ENCODE measurements at places on chromosomes 7 and 10.

- no peak for ATAC-seq
These were observed 38.0 kb downstream of the MEOX2 start for GRCh38 chr7:15648461-15648961.

GRCh38 chr7:51593628-51594027 is 277.0 kb upstream of the COBL start:
- no peak for ATAC-seq

DNA sequence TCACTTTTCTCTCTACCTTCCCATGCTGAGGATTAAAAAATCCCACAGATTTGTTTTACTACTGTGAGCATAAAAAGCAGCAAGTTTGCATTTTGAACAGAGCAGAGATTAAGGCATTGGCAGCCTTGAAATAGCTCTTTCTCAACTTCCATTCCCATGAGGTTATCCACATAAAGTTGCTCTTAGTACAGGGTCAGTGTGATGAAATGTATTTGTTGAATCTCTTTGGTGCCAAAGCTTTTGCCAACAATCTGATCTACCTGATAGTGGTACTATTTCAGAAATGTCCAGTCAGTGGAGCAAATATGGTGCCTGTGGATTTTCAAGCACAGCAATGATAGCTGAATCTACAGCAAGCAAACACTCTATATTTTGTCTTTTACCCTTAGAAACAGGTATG is 254.8 kb downstream of the INHBA start:
- ATAC-seq: no peak

DNA sequence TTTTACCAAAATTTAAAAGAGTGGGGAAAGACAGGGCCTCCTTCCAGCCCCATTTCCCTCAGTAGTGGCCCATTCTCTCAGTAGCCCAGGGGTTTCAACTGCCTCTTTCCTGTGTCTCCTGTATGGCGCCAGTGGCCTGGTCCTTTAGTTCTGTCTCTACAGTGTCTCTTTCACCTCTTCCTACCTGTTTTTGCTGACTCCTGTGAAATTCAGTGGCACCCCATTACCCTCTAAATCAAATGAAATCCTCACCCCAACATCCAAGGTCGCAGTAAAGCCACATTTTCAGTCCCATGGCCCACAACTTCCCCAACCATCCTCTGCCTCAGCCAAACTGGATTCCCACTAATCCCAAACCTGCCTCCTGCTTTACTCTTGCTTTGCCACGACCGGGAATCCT is 200.7 kb downstream of the IPMK start:
- no peak for ATAC-seq

DNA sequence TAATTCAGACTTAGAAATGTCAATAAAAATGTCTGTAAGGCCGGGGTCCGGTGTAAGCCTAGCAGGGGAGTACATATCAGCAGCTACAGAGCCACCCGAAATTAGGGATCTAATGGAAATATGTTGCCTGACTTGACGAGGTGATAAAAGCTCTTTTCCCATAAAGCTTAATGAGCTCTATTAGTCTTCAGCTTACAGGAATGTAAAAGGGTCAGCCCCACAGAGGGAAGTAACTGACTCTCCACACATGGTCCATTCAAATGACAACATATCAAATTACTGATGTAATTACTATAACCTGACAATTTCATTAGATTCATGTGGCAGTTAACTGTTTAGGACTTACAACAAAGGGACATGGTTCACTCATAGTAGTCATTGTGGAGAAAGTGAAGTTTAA is 62.3 kb downstream of the ATE1 start:
- ATAC-seq: no peak

DNA sequence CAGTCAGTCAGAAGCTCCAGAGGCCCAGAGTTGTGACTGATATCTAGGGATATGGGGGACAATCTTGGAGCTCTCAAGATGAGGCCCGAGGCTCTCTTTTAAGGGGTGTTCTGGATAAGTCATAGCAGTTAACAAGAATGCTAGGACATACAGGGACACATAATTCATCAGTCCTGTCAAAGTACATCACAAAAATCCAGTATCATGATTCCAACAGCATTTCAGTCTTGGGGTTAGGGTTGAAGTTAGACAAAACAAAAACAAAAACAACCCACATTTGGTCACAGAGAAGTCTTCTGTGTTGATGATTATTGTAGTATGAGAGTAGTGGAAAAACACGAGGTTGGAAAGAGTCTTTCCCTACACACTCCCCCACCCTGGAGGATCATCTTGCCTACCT is 39.4 kb downstream of the BTRC start:
- no peak for ATAC-seq

- ATAC-seq: peak; percentile 97
These were observed 37.2 kb downstream of the ERLIN1 start for GRCh38 chr10:100148353-100149211.

DNA sequence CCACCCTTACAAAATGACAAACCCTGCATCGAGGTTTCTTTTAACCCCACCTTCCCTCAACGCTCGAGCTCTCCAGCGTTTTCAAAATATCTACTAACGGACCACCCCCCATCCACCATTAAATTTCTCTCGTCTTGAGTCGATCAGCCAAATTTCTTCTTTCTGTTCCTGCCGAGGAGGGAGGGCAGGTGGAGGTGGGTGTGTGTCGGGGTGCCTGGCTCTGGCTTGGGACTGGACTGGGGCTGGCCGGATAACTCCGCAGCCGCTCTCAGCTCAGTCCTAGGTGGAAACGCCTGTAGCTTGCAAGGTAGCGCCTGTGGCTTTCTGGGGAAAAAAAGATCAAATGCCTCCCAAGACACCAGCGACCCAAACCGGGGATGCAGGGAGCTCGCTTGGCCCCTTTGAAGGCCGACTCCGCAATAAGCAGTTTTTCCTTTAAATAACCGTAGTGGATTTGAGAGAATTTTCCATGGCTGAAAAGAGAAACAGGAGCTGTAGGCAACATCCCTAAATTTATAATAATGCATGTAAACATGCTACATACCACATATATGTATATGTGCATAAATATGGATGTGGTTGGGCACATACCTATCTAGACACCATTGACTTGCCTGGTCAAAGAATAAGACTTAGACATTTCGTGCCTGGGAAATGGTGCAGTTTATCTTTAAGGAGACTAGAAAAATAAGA is 1.9 kb upstream of the TMEM178B start:
- no peak for ATAC-seq

DNA sequence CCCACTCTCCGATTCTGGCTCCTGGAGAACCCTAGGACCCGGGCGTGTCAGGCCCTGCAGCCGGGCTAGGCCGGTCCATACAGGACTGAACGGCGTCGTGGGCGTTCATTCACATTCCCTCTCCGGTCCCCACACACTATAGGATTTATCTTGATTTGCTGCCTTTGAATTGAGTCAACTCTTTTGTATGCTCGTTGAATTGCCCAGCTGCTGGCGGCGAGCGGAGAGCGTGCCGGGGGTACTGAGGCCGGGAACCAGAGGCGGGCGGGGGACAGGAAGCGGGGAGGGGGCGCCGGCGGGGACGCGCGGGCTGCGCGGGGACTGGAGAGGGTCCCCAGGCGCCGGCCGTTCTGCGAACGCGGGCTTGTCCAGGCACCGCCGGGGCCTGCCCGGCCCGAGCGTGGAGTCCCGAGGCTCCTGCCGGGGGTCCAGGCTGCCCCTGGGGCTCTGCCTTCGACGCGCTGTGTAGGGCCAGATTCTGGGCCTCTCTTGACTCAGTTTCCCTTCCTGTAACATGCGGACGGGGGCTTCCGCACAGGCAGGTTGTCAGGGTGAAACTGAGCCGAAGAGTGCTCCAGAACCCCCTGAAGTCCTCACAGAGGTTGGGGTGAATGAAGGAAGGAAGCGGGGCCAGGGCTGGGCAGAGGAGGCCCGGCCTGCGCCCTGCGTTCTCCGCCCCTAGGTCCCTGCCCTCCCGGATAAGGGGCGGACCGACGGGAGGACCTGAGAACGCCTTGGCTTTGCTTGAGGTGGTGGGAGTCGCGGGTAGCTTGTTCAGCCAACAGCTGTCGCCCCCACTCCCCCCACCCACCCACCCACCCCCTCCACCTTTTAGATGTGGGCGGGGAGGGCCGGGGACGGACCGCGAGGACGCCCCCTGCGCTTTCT is 769 bp upstream of the ELFN1 start:
- no peak for ATAC-seq

GRCh38 chr7:4613846-4614548 is 68.1 kb upstream of the FOXK1 start:
- ATAC-seq: peak; percentile 67

GRCh38 chr7:34158368-34159153 is 253.2 kb downstream of the BMPER start:
- ATAC-seq: no peak

DNA sequence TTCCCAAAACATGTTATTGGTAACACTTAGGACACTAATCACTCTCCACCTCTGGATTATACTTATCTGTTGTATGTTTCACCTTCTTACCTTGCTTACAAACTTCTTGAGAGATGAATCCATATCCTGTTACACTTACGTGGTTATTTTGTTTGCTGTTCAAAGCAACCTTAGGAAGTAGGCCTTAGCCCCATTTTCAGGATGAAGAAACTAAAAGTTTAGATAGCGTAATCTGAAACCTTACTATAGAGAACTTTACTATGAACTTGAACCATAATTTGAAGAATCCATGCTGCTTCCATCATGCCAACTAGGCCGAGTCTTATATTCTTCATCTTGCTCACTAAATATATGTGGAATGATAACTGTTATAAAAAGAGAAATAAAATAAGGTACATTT is 4.6 kb downstream of the TES start:
- no peak for ATAC-seq

- no peak for ATAC-seq
These were observed 47.3 kb downstream of the ARHGAP22 start for GRCh38 chr10:48557511-48558123.

DNA sequence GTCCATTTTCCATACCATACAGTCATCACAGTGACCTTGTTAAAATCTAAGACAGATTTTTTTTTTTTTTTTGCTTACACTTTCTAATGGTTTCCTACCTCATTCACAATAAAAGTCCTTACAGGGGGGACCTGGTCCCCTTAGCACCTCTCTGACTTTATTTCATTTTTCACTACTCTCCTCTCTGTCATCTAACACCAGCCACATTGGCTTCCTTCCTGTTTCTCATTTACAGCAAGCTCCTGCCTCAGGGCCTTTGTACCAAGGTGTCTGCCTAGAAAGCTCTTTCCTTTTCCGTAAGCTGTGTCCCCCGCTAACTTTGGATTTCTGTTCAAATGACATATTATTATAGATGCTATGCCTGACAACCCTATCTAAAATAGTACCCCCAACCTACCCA is 27.7 kb downstream of the CC2D2B start:
- no peak for ATAC-seq

DNA sequence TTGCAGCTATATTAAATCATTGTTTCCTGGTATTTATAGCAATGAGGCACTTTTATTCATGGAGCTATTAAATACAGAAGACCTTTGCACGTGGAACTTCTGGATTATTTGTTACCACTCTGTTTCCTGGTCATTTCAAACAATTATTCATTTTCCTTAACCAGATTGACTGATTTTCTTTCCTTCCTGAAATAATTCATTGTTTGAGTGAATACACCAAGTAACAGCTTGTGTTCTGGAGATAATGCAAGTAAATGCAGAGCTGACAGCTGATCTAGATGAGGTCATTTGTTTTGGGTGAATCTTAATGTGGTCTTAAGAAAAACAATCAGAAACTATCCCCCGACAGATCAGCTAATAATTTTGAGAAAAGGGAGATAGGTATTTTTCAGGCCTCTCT is 497.7 kb downstream of the KIF20B start:
- ATAC-seq: no peak

DNA sequence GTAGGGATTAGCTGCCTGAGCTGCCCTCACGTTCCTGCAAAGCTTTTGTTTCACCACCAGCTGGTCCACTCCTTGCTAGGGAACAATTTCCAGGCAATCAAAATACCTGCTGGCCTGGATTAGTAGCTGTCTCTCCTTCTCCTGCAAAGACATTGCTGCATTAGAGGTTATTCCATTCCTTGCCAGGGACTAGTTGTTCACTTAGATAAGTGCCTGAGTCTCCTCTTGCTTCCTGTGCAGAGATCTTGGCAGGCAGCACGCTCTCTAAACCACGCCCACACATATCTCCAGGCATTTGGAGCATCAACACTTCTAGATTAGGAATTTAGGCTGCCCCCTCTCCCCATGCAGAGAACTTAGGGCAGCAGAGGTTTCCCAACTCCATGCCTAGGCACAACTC is 150.4 kb upstream of the SMIM30 start:
- no peak for ATAC-seq

- no peak for ATAC-seq
These were observed 37.8 kb downstream of the TBATA start for GRCh38 chr10:70747192-70747965.

DNA sequence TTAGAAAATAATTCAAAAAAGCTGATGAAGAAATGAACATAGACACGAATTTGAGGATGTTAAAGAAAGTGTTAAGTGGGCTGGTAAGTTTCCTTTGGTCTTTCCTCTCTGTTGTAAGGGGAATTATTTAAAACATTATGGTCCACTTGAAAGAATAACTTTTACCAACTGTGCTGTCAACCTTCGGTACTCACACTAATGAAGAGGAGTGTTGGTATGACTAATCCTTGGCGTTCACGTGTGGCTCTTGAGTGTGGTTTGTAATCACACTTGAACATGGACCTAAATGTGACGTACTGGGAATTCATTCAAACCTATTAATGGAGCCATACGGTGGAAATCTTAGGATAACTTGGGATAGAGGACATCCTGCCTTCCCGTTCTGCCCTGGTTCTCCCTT is 41.3 kb downstream of the TBXAS1 start:
- ATAC-seq: no peak

GRCh38 chr7:101952355-101953247 is 135.2 kb downstream of the CUX1 start:
- ATAC-seq: peak; percentile 62

- no peak for ATAC-seq
These were observed 4.7 kb upstream of the CCNJ start for GRCh38 chr10:96038476-96039387.

DNA sequence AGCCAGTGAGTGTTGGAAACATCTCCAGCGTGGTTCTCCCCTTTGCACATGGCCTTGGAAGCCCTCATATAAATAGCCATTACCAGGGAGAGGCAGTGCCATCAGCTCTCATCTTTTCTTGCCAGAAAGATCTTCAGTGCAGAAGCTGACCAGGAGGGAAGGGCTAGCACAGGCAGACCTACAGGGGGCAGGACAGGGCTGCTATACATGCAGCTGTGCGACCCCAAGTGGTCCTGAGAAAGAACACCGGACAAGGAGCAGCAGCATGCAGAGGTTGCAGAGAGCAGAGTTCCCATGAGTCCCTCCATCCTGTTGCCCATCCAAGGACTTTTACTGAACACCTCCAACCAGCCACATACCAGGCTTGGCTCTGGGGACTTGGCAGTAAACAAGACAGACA is 17.1 kb downstream of the GRID1 start:
- ATAC-seq: no peak

Measured in esophagus mucosa (tissue), 1 donor.